ENCODE measurements at places on chromosomes 1 and 21. TPM values are rescaled to one million over a fixed set of nuclear protein-coding genes. Genes with fewer than 3 reads are reported as not detected.

The PGLYRP4 gene
- 36.1 TPM for total RNA-seq

The CCDC181 gene
- total RNA-seq = not detected

The GJA4 gene
- 30.8 TPM for total RNA-seq

The PRCC gene
- 45.6 TPM for total RNA-seq

The PARK7 gene
- 82.8 TPM for total RNA-seq

The TENT5C gene
- total RNA-seq = 2.4 TPM

The OR2M3 gene
- total RNA-seq = not detected

The CHIA gene
- not detected for total RNA-seq

Data from lower leg skin (tissue), 4 donors.